Mesothelial cell of epicardium (in vitro differentiated cells): ENCODE measurements at places on chromosomes 3 and 15. TPM values are rescaled to one million over a fixed set of nuclear protein-coding genes. Genes with fewer than 3 reads are reported as not detected.

Gene NDN
- 84.8 to 89.0 TPM (median 85.8 TPM) in 3 replicates for total RNA-seq

Gene CHST13
- total RNA-seq: not detected in 3 replicates

Gene LMCD1
- total RNA-seq: 20.8 to 24.2 TPM (median 22.4 TPM) in 3 replicates

Gene NTRK3
- 1.8 to 2.1 TPM (median 1.8 TPM) in 3 replicates for total RNA-seq

Gene RYR3
- total RNA-seq: 2.9 to 3.8 TPM (median 2.9 TPM) in 3 replicates

Gene THRB
- total RNA-seq: 2.1 to 3.4 TPM (median 2.4 TPM) in 3 replicates
